ENCODE measurements at places on chromosomes 13 and 19.

DNA sequence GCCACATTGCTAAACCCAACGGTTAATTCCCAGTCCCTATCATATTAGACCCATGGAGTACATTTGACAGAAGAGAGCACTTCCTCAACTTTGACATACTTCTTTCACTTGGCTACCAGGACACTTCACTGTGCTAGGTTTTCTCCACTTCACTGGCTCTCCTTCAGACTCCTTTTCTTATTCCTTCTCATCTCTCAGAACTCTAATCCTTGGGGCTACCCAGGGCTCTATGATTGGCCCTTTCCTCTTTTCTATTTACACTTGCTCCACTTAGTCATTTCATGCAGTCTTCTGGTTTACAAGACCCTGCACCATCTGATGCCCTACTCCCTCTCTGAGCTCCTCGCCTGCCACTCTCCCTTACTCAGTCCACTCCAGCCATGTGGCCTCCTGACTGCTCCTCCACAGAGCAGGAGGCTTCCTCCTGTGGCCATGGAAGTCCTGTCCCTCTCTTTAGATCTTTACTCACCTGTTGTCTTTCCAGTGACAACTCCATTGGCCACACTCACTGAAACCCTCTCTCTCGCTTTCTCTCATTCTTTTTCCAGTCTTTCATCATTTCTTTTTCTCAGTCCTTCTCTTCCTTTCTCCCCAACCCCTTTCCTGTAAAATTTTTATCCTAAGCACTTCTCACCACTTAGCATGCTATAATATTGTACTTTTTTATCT lies 90.4 kb downstream of the TBC1D4 start:
- no peak for DNase-seq

GRCh38 chr19:49512970-49513745 lies 697 bp downstream of the FCGRT start:
- DNase-seq, result peak; percentile 59

DNA sequence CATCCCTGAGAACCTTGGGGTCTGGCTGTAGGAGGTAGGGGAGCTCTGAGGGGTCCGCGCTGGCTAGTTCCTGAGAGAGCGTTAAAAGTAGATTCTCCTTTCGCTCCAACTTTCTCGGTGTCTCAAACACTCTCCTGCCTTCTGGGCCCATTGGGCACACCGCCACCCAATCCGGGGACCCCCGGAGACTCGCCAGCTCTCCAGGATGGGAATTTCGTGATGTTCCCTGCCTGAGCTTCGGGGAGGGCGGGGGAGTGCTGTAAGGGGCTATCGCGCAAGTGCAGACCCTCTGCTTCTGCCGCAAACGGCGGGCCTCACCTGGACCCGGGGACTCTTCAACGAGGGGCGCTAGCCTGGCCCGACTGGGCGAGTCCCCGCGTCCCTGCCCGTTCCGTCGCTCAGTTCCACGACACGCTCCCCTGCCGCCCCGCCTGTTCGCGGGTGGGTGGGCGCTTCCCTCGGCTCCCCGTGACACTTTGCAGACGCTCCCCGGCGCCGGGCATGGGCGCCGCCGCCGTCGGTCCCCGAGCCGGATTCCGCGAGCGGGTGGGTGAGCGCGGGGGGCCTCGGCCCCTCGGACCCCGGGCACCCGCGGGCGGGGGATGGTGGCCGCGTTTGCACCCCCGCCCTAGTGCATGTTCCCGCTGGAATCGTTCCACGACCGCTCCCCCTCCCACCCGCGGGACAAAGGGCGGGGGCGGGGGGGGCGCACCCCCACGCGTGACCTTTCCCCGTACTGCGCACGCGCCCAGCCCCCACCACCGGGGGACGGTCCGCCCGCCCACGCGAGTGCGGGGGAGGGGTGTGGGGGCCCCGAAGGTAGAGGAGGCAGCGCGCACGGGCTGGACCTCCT lies at the start of gene CCDC106:
Gene CCDC106, plus strand, starts transcription at position 481 of the 853 bp plus-strand sequence. CDS start 835 bp downstream, outside the sequence.
- DNase-seq, result no peak

DNA sequence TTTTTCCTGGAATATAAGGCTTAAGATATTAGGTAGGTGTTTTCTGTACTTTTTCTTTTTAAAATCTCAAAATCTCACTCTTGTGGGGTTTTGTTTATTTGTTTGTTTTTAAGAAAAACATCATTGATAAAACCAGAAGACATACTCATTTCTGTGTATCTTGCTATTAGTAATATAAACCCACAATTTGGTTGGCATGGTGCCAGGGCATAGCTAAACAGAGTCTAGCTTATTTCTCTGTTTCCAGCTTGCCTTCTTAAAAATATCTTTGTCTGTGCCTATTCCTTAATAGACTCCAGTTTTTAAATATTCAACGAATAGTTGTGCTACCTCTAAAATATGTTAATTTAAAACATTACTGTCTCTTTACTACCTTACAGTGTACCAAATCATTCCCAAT lies 1121.9 kb upstream of the PCDH20 start:
- no peak for DNase-seq

GRCh38 chr19:50565984-50566903 lies 2.0 kb downstream of the LRRC4B start:
- DNase-seq, result peak; percentile 39

GRCh38 chr13:19587635-19588300 lies 26.4 kb upstream of the TPTE2 start:
- peak; percentile 62 for DNase-seq

DNA sequence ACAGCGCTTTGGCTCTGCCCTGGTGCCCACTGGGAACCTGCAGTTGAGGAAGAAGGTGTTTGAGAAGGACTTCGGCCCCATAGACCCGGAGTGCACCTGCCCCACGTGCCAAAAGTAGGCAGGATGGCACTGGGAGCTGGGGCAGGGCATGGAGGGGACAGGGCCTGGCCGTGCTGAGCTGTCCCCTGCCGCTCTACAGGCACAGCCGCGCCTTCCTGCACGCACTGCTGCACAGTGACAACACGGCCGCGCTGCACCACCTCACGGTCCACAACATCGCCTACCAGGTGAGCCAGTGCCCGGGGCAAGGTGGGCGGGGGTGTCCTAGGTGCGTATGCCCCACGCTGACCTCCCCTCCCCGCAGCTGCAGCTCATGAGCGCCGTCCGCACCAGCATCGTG lies 5.1 kb upstream of the DNM2 start:
- DNase-seq, result no peak

- no peak for DNase-seq
Observed at GRCh38 chr13:44710576-44710975, 134.4 kb upstream of the TSC22D1 start.
